ENCODE measurements at places on chromosomes 2 and 18.

DNA sequence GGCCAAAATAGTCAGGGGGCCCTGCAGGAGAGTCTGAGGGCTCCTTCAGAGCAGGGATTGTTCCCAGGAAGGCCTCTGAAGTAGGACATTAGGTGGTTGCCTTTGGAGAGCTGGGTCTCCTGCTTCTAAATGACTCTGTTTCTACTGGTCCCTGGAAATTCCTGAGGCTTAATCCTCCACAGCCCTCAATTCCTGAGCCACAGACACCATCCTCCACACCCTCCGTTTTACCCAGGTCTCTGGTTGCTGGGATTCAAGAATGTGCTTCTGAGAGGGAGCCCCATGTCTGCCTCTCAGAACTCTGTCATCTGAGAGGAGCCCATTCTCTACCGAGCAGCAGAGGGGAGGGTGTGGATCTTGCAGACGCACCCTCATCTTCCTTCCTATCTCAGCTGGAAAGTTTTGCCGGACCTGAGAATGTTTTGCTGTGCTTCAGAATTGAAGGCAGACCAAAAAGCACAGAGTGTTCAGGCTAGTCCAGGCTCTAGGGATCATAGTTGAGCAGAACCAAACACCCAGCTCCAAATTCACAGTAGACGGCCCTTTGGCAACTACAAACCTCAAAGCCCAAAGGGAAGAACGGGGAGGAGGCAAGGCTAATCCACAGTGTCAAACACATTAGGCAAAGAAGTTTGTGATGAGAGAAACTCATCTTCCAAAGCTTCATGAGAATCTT lies 8.1 kb downstream of the VIT start:
- DNase-seq: no peak

DNA sequence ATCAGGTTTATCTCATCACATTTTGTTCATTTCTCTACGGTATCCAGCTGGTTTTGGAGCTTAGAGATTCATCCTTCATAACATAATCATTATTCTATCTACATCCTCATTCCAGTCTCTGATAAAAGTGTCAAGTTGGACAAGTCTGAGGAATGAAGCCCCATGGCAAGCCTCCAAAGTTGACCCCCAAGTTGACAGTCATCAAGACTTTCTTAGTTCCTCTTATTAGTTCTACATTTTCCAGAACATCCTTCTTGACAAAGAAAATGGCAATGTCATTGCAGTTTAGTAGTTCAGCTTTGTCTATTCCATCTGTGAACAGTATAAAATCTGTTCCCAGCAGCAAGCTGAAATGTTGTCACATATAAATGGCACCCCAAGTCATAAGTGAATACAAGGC lies 4.5 kb upstream of the TMSB10 start:
- DNase-seq: no peak

DNA sequence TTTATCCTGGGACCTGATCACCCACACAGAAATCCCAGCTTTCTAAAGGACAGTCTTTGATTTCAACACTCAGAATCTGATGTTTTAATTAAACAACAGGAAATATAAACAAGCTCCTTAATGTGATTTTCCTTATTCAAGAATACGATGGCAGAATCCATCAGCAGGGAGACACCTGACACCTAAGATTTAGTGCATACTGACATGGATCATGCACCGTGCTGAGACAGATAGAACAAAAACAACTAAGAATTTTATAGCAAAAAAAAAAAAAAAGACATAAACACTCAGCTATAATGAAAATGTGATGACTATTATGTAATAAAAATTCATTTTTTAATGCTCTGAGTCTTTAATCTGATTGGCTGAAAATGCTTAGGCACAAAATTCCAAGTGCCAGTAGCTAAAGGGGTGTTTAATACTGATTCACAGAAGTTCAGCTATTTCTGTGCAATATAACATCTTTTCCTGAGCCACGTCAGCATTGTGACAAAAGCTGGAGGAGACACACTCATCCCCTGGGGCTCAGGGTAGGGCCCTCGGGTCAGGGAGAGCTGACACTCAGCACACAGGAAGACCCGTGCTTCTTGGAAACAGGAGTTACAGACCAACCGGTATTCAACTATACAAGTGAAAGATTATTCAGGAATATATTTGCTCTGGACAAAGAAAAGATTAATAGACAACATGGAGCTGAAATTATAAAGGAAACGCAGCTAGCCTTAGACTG lies 247.4 kb downstream of the FBXO15 start:
- no peak for DNase-seq

DNA sequence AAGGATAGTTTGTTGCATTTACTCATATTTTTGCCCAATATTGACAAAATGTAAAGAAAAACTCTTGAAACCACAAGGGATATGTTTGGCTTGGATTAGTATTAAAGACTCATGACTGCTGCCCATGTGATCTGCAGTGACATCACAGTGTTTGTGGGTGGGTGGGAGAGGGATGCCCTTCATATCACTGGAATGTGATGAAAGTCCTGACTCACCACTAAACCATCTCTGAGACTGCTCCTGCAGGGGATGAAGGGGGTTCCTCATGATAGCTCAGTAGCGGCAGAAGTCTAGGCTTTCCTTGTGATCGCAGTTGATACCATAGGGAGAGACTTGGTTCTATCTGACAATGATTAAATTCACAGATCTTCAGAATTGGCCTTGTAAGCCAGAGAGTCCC lies 451.2 kb downstream of the CNTNAP5 start:
- peak; percentile 7 for DNase-seq

- DNase-seq: no peak
Measured at GRCh38 chr2:172215936-172216335, 113.2 kb upstream of the DLX2 start.

GRCh38 chr2:216732334-216732733 lies 37.0 kb upstream of the IGFBP5 start:
- DNase-seq: no peak

GRCh38 chr18:11909061-11909455 lies 941 bp upstream of the MPPE1 start:
- peak; percentile 4 for DNase-seq
